ENCODE measurements at places on chromosomes 16 and 17.

- DNase-seq: no peak
Measured at GRCh38 chr17:79048826-79049755, 25.1 kb downstream of the C1QTNF1 start.

- no peak for DNase-seq
Measured at GRCh38 chr17:48893646-48894508, 1.3 kb downstream of the ATP5MC1 start.

GRCh38 chr16:318628-319027, 33.9 kb downstream of the AXIN1 start:
- DNase-seq: no peak

GRCh38 chr17:63842173-63842539, 329 bp downstream of the SMARCD2 start:
- DNase-seq: no peak

- DNase-seq: no peak
Measured at GRCh38 chr17:47934856-47935255, 6.5 kb upstream of the PNPO start.

GRCh38 chr16:15682105-15682570, 32.1 kb downstream of the NDE1 start:
- DNase-seq: no peak

DNA sequence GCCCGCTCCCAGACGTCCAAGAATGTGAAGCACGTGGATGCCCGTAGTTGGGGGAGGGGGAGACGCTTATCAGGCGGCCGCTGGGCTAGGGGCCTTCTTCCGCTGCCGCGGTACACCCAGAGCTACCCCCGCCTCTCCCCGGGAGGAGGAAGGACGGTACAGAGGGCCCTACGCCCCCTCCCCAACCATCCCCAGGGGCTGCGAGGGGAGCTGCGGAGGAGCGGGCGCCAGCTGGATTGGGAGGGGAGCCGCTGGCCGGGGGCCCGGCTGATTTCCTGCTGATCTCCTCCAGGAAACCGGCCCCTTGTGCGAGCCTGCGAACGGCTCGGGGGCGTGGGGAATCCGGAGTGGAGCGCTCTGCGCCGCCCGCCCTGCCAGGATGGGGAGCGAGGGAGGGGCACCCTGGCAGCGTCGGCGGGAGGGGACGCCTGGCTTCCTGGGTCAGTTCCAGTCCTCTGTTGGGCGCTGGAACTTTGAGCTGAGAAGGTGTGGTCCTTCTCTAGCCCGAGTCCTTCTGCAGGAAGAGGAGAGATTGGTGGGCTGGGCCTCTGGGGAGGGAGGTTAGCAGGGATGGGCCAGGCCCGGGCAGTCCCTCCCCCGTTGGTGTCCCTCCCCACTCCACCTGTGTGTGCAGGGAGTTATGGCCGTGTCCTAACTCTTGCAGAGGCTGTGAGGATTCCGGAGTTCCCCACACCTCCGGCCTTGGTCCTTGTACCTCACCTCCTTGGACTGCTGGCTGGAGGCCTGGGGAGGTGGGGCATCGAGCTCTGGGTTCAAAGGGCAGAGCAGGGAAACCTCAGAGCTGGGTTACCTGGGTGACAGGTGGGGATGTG, 19.2 kb downstream of the GJD3 start:
- no peak for DNase-seq

DNA sequence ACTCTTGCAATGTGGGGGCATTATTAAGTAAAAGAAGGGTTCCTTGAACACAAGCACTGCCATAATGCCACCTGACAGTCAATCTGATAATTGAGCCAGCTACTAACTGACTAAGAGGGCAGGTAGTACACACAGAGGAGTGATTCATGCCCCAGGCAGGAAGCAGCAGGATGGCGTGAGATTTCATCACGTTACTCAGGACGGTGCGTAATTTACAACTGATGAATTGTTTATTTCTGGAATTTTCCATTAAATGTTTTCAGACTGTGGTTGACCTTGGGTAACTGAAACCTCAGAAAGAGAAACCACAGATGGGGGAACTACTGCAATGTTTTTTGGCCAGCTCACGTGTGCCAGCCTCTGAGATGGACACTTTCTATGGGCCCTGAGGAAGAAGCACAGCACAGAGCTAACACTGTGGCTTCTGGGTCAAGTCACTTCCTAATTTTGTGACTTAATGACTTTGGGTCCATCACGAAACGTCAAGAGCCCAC, 46.7 kb downstream of the C17orf67 start:
- peak; percentile 77 for DNase-seq

DNA sequence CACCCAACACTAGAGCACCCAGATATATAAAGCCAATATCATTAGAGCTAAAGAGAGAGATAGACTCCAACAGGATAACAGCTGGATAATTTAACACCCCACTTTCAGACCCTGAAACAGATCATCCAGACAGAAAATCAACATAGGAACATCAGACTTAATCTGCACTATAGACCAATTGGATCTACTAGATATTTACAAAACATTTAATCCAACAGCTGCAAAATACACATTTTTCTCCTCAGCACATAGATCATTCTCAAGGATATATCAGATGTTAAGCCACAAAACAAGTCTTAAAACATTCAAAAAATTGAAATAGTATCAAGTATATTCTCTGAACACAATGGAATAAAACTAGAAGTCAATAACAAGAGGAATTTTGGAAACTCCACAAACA, 4.1 kb upstream of the CCL13 start:
- DNase-seq: no peak

- no peak for DNase-seq
Measured at GRCh38 chr16:75027520-75028300, 28.9 kb downstream of the ZNRF1 start.

- DNase-seq: no peak
Measured at GRCh38 chr17:16880121-16880842, 91.6 kb downstream of the TNFRSF13B start.

DNA sequence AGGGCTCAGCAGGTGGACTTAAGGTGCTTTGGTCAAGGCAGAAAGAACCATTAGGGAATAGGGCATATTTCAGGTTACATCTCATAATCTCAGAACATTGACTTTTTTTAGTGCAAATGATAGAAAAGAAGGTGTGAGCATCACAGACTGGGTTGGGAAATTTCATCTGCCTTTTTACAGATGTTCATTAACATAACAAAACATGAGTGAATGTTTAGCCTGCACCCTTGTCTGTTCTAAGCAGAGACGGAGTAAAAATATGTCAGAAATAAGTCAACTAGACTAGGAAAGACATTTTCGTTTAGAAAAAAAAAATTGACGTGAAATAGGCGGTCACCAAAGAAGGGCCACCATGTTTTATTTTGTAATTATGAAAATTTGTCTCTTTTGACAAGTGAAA, 127.5 kb upstream of the CDH13 start:
- DNase-seq: no peak

DNA sequence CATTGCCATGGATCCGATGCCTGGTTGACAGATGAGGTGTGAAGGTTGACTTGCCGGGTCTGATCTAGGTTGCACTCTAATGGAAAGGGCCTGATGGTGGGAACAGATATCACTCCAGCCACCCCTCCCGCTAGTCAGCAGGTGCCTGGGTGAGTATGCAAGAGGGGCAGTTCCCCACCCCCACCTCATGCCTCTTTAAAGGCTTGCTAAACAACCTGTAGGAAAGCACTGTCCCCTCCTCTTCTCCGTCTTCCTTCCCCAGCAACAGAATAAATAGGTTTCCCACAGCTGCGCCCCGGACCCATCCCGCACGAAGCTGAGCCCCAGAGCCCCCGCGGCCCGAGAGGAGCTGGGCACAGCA, 746 bp upstream of the TMEM132E start:
- no peak for DNase-seq

DNA sequence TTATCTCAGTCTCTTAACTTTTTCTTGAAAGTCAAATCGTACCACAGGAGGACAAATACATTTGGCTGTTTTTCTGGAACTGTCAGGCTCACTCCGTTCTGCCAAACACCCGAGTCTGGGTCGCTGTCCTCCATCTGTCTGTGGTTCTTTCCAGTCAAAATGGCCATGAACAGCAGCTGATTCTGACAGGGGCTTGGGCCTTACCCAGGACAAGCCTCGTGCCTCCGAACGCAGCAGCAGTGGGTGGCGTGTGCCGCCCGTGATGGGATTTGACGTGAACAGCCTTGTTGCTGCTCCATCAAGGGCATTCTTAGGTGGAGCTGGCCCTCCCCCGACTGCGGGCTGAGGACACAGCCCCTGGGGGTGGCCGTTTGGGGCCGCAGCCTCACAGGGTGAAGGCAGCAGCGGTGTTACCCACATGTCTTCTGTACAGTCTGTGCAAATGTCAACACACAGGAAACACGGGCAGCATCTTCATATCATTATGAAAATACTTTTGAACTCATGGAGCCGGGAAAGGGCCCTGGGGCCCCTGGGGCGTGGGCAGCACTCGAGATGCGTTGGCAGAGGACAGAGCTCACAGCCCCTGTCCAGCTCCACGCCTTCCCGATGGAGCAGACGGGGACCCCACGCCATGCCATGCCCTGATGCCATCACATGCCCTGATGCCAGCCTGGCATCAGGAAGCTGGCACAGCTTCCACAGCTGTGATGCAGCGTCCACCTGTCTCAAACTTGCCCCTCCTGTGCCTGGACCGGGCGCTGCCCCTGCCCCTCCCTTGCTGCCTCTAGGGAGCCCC, 8.6 kb upstream of the ACSF3 start:
- no peak for DNase-seq

DNA sequence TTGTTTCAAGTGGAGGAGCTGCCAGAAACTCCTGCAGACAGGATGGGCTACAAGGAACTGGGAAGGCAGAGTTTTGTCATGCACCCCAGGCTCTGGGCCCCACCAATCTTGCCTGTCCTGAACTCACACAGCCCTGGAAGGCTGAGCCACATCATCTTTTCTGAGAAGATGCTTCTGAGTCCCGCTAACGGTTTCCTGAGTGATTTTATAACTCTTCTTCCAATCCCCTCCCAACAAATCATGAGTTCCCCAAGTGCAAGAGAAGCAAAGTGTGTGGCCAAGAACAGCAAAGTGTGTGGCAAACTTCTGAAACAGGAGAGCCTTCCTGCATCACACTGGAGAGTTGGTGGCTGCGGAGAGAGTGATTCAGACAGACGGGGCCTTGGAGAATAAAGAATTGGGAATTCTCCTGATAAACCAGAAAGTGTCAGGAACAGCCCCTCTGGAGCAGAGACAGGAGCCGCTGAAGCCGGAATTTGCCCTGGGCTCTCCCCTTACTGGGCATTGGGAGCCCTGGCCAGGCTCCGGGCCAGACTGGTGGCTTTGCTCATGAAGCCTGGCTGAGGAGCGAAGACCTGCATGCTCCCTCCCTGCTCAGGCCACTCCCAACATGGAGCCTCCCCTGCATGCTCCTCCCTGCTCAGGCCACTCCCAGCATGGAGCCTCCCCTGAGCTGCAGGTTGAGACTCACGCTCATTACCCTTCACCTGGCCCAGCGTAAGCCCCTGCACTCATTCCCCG, 47.2 kb downstream of the PITPNM3 start:
- no peak for DNase-seq

DNA sequence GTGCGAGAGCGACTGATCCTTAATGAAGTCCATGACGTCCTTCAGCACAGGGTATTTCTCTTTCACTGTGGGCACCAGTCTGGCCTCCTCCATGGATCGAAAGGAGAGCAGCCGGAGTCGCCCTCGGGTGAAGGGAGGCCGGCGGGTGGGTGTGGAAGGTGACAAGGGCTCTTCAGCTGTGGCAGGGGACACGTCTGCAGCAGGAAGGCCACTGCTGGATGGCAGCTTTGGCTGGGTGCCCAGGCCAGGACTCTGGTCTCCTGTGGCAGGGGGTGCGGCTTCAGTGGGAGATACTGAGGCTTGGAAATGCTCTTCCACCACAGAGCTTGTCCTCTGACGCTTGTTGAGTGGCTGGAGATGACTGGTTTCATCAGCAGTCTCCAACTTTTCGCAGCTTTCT, 78.5 kb downstream of the ZZEF1 start:
- DNase-seq: no peak

DNA sequence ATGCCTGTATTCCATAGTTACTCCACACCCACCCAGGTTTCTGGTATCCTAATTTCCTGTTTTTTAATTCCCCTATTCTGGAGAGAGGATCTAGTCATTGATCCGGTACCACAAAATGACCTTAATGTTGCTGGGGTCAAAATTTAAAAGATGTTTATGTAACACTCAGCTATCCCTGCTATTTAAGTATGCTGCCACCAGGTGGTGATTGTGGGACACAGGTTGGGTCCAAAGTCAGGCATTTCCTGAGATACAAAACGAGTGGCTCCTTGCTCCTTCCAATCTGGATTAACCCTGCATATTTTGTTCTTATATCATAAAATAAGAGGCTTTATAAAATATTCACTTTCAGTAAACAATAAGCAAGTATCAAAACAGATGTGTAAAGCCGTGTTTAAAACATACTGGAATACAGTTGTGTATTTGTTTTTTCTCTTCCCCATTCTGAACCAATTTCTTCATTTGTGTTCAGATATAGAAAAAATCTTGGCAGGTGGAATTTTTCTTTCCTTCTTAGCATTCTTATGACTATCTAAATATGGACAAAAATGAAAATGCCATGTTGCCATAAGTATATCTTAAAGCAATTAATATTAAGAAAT, 16.3 kb downstream of the HS3ST4 start:
- no peak for DNase-seq

GRCh38 chr16:52825892-52826291, 226.8 kb downstream of the CHD9NB start:
- no peak for DNase-seq

DNA sequence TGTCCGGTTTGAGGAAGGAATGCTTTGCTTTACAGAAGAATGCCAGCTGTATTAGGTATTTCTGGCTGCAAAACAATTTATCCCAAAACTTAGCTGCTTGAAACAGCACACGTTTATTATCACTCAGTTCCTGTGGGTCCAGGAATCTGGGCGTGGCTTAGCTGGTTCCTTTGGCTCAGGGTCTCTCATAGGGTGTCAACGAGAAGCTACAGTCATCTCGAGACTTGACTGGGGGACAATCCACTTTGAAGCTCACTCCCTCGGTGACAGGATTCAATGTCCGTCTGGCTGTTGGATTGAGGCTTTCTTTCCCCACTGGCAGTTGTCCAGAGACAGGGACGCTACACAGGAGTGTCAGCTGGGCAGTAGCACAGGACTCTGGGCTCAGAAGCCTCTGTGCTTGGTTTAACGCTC, 9.6 kb upstream of the RHBDF2 start:
- DNase-seq: no peak

DNA sequence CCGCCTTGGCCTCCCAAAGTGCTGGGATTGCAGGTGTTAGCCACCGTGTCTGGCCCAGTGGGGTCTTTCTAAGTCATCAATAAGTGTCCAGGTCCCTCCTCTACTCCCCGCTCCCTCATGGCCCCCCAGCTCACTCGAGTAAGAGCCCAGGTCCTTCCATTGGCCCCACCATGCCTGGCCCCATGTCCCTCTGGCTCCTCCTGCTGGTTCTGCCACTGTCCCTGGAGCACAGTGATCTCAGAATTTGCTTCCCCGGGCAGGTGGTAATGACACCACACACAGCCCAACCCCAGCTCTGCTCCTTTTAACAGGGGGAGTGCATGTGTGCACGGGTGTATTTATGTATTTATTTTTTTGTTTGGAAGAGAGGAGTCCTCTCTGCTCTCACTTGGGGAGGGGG, 19.6 kb downstream of the MGAT5B start:
- DNase-seq: no peak

DNA sequence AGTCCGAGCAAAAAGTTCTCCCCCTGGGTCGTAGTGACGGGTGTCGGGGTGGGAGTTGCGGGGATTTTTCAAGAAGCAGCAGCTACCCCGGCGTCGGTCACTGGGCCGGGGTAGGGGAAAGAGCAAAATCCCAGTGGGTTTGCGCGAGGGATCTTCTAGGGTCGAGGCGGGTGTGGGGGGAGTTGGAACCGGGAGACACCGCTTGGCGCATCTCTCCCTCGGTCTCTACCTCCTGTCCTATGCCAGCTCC, 2.3 kb upstream of the UBTF start:
- no peak for DNase-seq

- no peak for DNase-seq
Measured at GRCh38 chr17:46092991-46093390, 93.9 kb downstream of the STH start.

- no peak for DNase-seq
Measured at GRCh38 chr16:154217-155030, 2.0 kb downstream of the HBZ start.
